ENCODE measurements at places on chromosomes 2 and 18.

- DNase-seq = no peak
Measured at GRCh38 chr2:66531155-66531554, 96.2 kb downstream of the MEIS1 start.

GRCh38 chr2:61833971-61834370 lies 19.9 kb downstream of the FAM161A start:
- no peak for DNase-seq

DNA sequence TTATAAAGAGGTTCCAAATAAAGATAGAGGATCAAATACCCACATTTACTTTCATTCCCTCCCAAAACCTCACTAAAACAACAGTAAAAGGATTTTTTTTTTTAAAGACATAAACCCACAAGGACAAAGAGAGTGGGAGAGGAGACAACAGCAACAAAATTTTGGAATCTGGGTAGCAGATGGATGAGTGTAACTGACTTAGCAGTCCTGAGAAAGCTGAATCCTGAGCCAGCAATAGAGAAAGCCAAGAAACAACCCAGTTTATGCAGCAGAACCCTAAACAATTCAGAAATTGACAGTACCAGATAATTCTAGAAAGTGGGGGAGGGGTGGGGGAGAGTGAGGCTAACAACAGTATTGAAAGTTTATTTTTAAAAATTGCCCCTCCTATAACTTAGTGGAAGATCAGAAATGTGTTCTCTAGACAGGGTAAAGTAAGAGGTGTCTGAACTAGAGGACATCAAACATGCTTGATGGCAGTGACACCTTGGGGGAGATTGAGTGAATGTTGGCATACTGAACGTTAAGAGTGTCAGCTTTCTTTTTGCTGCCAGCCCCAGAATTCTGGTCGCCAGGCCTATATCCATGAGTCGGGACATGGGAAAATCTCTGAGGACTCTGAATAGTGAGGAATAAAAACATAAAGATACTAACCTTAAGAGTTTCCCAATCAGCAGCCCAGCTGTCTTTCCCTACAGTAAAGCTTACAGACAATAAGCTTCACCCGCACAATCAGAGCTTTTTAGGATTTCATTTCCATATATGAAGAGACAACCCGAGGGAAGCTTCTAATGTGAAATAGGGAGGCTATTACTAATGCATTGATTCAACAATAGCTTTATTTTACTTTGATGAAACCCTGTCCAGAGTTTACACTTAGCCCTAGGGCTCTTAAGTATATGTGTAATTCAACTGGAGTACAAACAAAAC lies 128.0 kb upstream of the ALPP start:
- DNase-seq = no peak

DNA sequence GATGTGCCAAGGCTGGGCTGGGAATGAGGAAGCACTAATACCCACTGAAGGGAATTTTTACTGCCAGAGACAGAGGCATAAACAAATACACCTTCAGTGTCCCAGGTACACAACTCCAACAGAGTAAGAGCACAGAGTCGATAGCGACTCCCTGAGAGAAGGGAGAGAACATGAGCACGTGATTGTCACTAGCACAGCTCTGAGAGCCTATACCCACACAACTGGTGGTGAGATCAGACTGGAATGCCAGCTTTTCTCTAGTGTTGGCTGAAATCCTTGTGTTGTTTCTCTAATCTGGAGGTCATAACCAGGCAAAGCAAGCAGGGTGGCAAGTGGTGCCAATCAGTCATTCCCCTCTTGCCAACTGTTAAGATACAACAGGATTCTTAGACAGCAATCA lies 377.2 kb downstream of the CNTNAP5 start:
- DNase-seq = no peak

- DNase-seq = peak; percentile 50
Measured at GRCh38 chr18:58863539-58864145, 1.0 kb upstream of the ZNF532 start.

DNA sequence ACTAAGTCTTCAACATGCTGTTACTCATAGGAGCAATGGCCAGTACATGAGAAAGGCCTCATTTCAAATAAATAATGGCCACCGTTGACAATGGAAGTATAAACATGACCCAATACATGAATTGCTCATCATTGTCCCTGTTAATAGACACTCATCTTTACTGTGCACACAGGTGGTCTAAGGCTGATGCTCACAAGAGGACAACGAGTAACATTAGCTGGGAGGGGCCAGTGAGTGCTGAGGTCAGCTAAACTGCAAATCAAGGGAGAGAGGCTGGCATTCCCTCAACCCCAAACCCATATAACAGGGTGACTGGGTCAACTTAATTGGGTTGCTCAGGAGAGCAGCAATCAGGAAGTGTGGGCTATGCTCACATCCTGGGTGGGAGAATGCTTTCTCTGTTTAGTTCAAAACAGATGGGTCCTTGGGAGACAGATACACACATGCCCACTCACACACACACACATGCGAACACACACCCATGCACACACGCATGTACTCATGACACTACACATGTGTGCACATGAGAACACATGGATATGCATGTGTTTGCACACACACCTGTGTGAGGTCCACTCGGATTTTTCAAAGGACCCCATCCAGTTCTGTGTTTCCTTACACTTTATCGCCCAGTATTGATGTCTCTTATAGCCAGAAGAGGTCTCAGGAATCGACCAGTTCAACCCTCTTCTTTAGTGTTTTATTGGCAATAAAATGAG lies 172.0 kb downstream of the INHBB start:
- DNase-seq = no peak

DNA sequence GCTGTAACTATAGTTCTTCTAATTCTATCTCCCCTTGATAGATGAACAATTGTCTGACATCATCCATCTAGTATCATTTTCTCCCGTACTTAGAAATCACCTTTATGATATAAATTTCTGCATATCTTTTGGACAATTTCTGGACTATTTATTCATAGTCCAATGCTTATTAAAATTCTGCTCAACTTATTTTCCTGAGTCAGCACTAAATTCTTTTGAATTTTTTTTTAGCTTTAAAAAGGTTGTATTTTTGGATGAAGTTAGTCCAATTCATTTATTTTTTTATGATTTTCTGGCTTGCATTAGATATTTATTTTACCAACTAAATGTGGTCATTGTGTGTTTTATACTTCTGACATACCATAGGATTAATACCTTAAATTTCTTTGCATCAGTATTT lies 538.5 kb upstream of the DCC start:
- no peak for DNase-seq

DNA sequence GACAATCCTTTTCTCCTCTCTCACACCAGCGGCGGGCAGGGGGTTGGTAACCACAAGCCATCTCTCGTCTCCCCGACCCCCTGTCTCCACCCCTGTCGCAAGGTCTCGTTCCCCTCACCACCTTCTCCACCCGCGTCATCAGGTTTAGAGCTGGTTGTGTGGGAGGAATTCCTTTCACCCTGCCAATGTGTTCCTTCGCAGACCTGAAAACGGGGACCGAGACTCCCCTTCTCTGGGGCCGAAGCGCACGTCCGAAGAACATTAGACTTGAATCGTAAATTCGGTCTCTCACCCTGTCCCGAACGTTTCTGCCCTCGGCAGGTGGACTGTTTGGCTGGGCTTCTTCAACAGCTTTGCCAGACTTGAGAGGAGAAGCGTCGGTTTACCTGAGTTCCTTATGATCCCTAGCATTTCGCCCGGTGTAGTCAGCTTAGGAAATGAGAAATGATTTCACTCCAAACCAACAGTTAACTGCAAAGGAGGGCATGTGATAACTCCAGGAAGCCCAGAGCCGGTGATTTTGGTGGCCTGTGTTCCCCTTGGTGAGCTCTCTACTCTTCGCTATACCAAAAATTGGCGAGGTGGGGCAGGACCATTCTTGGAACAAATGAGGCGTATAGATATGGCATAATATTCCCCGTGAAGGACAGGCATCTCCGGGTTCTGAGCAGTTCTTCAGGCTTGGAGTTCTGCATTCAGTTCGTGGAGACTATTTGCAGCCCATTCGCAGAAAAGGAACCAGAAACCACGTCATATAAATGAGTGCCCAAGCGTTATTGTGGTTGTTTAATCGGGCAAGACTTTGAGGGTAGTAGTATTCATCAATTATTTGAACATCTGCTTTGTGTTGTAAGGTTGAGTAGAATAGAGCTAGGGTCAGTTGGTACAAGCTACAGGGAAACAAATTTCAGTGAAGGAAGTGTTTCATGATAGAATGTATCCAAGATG lies 694 bp downstream of the CFAP36 start:
- DNase-seq = peak; percentile 64
